ENCODE measurements at places on chromosomes 5 and 9.

- DNase-seq: no peak
Observed at GRCh38 chr9:111350556-111350955, 20.5 kb upstream of the OR2K2 start.

GRCh38 chr9:134707031-134707680 lies 65.6 kb downstream of the COL5A1 start:
- no peak for DNase-seq

GRCh38 chr9:93950619-93951601 lies 4.2 kb downstream of the BARX1 start:
- no peak for DNase-seq

DNA sequence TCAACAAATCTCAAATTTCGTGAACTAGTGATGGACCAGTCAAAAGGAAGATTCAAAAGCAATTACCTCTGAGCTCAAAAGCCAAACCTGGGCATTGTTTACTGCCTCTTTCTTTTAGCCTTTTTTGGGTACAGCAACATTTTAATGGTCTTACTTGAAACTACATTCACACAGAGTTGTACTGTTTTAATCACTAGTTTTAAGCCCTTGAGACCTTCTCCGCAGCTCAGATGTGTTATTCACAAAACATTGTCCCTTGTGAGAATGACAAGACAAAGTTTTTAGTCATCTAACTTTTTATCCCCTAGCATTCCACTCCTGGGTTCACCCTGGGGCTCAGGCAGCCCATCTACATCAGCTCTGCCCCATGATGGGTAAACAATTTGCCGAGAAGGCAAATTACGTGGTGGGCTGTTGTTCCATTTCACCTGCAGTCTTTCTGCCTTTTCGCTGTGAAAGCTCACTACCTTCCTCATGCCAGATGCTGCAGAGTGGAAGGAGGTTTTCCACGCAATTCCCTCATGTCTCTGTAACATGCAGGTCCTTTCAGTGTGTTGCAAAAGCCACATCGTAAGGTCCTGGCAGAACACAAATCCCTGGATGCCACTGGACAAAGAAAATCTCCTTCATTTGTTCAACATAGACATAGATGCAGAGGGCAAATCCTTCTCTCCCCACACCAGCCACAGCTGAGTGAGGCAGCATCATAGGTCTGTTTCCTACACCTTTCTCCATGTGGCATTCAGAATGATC lies 175.7 kb downstream of the EBF1 start:
- no peak for DNase-seq

DNA sequence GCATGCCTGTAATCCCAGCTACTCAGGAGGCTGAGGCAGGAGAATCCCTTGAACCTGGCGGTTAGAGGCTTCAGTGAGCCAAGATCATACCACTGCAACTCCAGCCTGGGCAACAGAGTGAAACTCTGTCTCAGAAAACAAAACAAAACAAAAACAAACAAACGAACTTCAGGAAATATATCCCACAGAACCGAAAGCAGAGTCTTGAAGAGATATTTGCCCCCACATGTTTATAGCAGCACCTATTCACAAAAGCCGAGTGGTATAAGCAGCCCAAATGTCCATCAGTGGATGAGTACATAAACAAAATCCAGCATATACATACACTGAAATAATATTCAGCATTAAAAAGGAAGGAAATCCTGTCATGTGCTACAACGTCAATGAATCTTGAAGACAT lies 57.6 kb upstream of the GRIN3A start:
- DNase-seq: no peak

GRCh38 chr9:36407122-36407723 lies 7.2 kb upstream of the RNF38 start:
- DNase-seq: peak; percentile 42

- DNase-seq: no peak
Observed at GRCh38 chr5:66558560-66558959, 37.6 kb upstream of the MAST4 start.

- DNase-seq: no peak
Observed at GRCh38 chr5:180053061-180053602, 18.4 kb downstream of the RNF130 start.

DNA sequence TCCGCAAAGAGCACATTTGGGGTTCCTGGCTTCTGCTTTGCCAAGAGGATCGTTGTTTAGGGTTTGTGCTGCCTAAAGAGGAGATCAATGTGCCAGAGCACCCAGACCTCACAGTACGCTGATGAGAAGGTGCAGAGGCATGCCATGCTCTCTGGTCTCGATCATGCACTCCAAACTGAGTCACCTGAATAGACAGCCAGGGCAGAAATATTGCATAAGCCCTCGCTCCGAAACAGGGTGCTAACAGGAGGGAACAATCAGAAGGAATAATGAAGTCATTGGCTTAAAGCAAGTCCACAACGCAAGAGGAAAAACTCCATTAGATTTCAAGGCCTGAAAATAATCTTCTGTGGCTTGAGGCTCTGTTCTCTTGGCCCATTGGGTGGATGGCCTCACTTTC lies 124.3 kb downstream of the GCNT1 start:
- DNase-seq: no peak

DNA sequence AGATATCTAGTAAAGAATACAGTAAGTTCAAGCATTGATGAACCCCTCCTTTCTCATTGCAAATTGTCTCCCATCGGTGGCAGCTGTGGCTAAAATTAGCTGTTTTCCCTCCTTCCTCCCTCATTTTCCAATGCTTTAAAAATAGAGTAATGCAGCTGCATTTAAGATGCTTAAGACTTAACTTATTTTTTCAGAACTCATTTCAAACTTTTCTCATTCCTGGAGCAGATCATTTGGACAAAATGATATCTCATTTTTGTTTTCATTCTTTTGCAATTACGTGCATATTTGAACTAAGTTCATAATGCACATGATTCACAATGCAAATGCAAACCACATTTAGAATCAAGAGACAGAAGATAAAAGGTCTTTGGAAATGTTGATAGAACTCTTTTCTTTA lies 14.6 kb downstream of the HSPB3 start:
- no peak for DNase-seq

DNA sequence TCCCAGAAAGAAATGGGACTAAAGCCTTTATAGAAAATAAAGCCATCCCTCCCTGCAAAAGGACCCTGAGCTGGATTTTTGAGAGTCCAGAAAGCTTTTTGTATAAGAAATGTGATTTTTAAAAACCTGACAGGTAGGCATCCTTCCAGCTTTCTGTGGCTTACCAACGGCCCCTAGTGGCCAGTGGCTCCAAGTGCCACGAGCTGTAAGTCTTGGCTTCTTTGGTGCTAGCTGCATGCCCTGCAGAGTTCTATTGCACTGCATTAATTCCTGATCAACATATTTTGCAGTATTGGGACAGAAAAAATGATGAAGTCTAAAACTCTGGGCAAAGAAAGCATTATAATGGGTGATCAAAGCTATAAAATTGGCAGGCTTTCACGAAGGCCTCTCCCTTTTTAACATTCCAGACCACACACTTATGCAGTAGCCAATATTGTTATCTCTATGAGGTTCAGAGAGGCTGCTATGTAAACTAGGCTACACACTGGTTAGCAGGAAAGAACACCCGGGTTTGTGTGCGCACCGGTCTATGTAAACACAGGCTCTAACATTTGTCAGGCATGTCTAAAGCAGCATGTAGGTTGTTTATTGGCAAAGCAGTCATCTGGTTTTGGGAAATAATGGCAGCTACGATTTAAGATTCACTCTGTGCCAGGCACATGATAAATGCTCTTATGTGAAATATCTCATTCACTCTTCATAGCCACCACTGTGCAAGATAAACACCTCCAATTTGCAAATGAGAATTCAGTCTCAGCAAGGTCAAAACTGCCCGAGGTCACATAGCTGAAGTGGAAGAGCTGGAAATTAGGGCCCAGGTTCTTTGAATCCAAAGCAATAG lies 55.2 kb downstream of the NMUR2 start:
- DNase-seq: peak; percentile 27

DNA sequence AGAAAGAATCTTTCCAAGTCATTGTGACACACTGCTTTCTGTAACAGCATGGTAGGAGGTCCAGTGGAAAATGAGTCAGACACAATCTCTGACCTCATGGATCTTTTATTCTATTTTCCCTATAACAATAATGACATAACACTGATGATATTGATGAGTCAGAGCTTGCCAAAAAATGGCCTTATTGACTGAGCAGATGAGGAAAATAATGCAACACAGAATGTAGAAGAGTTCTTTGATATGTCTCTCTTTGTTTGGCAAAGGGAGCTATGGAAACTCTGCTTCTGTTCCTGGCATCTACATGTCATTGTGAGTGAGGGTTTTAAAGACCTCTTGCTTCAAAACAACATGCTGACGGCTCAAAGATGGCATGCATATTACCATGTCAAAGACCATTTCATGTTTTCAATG lies 443.1 kb upstream of the ZNF608 start:
- DNase-seq: no peak

DNA sequence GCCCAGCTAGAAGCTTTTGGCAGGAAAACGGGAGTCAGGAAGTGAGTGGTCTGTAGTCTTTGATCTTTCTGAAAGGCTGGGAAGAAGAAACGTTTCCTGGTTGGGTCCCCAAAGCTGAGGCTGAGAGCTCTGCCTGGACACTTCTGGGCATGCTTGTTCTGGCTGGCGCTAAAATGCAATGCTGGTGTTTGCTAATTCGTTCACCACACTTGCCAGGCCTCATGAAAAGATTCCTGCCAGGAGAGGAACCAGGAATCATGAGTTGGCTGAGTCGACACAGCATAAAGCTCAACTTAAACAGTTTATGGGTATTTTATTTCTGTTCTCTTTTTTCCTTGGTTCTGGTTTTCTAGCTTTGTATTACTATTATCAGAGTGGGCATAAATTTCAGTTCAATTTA lies 10.7 kb upstream of the PTGR1 start:
- DNase-seq: no peak

DNA sequence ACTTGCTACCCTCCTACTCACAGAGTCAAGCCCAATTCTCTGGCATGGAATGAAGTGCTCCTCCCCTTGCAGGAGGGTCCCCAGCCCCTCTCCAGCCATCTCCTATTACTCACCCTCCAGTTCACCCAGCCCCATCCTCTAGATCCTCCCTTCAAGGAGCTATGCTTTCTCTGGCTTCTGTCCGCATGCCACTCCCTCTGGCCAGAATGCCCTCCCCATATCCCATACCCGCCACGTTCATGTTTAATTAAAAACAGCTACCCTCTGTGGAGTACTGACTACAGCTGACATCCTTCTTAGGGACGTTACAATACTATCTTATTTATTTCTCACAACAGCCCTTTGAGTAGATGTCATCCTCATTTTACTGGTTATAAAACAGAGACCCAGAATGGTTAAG lies 3.0 kb downstream of the F2R start:
- no peak for DNase-seq

- DNase-seq: no peak
Observed at GRCh38 chr9:97039514-97039860, 545 bp upstream of the CTSV start.

- no peak for DNase-seq
Observed at GRCh38 chr9:122991370-122991830, 42.1 kb upstream of the GPR21 start.

DNA sequence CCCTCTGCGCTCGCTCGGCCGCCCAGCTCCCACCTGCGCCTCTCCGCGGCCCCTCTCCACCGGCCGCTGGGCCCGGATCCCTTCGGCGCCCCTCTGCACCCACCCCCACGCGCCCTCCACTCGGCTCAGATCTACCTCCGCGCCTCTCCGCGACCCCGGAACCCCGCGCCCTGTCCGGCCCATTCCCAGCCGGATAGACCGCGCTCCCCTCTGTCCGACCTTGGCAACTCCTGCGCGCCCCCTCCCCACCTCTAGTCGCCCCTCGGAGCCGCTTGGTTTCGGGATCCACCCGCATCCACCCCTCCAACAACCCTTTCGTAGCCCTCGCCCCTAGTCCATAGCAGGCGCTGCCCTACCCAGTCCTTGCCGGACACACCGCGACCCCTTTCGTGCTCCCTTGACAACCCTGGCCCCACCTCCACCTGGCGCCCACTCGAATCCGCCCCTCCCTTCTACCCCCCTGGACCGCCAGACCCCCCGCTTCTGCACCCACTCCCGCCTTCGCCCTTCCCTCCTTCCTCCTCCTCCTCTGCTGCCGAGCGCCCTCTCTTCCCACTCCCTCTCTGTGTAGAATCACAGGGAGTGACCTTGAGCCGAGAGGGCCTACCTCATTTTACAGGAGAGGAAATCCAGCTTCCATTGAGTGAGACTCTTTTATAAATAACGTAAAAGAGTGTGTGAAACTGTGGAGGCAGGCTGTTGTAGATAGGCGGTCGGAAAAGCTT lies 525 bp upstream of the AK3 start:
- no peak for DNase-seq

DNA sequence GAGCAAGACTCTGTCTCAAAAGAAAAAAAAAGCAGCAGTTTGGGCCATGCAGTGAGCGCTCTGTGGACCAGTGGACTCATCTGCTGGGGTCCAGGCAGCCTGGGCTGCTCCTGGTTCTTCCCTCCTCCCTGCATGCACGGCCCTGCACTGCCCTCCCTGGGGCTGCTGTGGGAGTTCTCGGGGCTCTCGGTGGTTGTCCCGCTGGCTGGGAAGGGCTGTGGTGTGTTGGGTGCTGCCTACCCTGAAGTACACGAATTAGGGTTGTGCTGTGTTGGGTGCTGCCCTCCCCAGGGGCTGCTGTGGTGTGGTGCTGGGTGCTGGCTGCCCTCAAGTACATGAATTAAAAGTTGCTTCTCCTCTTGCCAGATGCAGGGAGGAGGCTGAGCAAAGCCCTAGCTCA lies 18.3 kb upstream of the CLPTM1L start:
- DNase-seq: no peak

- no peak for DNase-seq
Observed at GRCh38 chr9:132238026-132238972, 76.4 kb downstream of the NTNG2 start.

- no peak for DNase-seq
Observed at GRCh38 chr5:168329302-168329701, 37.9 kb downstream of the WWC1 start.

DNA sequence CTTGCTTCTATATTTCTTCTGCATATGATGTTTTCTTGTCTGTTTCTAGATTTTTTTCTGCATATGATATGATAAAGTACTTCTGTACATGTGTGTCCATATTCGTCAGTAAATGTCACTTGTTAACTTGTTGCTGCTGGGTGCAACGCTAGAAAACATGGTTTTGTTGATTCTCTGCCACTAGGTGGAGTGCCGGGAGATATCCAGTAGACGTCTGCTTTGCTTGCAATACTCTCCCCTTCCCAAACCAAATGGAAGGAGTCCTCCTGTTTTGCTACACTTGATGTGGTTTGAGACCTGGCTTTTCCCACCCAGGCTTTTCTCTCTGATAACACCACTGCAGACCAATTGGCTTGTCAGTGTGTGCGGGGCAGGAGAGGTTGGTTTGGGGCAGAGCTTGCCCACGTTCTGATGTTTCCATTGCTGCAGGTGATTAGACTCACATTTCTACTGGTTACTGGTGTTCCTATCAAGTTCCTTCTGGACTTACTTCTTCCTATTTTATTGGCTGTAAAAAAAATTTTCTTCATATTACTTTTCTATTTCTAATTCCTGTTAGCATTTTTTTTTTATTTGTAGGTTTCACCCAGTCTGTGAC lies 900.0 kb upstream of the CDH10 start:
- DNase-seq: peak; percentile 34

- no peak for DNase-seq
Observed at GRCh38 chr5:79642210-79642609, 30.0 kb downstream of the TENT2 start.
